Fibroblast of the aortic adventitia (primary cell): ENCODE measurements at places on chromosomes 3 and 15. TPM values are rescaled to one million over a fixed set of nuclear protein-coding genes. Genes with fewer than 3 reads are reported as not detected.
A peak's percentile ranks its signal among the peaks of the same experiment; 100 is the strongest.

DNA sequence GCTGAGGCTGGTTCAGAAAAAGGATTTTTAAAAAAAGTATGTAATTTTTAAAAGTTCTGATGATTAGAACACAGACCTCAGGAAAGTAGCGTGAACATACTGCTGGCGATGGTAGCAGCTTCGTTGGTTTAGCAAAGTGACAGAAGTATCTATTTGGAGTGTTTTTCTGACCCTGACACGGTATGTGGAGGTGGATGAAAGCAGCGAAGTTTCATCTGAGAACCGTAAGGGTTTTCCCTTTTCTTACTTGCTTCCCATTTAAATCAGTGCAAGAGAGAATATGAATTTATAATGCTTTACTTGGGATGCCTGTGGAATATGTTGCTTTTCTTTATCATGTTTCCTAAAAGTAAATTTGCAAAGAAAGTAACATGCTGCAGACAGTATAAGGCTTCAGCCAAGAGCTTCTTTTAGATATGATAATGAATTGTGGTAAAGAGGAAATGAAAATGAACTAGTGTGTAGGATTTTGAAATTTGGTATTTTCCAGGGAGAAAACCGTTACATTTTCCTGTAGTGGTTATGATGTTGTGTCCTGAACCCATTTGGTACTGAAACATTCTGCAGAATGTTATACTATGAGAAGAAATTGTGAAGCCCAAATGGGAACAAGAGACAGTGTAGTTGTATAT is 3.9 kb downstream of the CHST2 start:
- DNase-seq, result no peak

GRCh38 chr3:66344391-66344811 is 123.6 kb downstream of the SLC25A26 start:
- DNase-seq, result peak; percentile 11

GRCh38 chr15:73637527-73637926 is 4.3 kb upstream of the NPTN start:
- DNase-seq, result peak; percentile 22

DNA sequence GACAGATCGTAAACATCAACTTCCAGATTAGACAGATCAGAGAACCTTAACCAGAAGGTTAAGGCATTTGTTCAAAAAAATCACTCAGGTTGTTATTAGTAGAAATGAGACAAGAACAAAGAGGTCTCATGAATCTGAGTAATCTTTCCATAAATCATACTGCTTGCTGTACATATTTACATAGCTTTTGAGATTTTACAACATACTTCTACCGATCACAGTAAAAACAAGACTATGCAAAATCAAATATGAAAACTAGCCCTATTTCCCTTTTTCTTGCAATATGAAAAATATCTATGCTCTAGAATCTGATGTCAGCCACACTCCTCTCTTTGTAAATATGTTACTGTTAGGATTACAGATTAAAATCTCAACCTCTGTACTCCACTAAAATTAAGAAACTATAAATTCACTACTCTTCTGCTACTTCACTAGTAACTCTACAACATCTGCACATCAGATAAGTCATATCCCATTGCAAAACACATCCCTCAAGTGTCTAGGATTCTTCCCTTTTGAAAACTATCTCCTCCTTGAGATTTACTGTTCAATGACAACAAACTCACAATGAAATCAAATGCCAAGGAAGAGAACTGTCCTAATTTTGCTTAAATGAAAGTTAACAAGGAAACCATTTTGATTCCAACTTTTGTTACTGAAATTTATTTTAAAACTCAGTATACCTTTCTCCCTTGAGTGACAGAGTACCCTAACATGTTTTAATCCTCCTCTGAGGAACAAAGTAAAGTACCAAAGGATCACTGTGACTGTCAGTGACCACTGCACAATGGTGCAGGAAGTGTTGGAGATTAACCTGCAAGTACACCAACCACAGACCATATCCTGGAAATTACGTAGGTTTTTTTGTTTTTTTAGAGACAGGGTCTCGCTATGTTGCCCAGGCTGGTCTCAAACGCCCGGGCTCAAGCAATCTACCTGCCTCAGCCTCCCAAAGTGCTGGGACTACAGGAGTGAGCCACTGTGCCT is 12.8 kb downstream of the DCUN1D1 start:
- DNase-seq, result no peak

The ISL2 gene
- 0.45 TPM in 1 of 2 replicates, not detected in the other for total RNA-seq

GRCh38 chr15:53511175-53511574 is 248.3 kb downstream of the WDR72 start:
- DNase-seq, result no peak

DNA sequence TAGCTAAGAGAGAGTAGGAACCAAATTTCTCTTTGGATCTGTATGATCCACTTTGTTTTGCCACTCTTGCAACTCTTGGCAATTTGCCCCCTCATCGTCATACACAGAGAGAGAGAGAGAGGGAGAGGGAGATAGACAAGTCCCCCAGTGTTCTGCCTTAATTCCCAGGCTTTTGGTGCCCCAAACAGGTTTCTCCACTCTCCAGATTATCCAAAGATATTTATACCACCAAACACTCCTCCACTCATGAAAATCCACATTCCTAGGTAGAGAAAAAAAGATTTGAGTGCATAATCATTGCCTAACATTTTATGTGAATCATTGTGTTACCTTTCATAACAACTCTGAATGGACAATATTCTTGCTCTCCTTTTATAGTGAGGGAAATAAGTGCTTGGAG is 15.3 kb downstream of the ACP3 start:
- DNase-seq, result no peak

The POLR2H gene
- total RNA-seq, result 70.1 and 127 TPM in 2 replicates

The RBP2 gene
- not detected in 2 replicates for total RNA-seq

- peak; percentile 97 for DNase-seq
Measured at GRCh38 chr15:101128221-101129015, 123.4 kb downstream of the CHSY1 start.

DNA sequence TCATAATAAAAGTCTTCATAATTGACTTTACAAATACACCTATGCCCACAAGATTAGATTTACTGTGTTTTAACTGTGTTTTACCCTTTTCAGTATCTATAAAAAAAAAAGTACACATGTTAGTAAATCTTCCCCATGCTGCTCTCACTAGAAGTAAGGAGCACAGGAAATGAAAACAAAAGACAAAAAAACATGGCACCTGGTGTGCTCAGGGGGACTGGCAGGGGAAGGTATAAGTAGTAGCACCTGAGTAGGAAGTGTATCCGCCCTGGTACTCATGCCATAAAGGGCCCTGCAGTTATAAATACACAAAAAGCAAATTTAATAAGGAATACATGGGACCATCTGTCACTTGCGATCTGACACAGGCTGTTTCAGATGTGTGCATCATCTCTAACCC is 8.9 kb upstream of the ALDH1A2 start:
- no peak for DNase-seq

GRCh38 chr3:16382845-16383244 is 117.8 kb downstream of the OXNAD1 start:
- no peak for DNase-seq

DNA sequence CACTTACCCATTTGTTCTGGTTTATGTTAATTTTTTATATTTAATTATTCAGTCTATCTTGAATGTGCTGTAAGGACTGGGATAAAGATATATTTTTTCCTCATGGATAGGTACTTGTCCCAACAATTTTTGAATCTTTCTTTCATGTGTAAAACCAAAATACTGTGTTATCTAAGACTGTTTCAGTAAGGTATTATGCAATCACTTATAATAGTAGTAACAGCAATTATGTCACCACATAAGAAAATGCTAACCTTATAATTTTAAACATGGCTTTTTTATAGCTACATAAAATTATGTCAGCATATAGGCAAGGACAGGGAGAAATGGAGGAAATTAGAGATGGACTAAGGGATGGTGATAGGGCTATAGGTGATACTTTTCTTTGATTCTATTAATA is 2.9 kb upstream of the CTDSPL start:
- peak; percentile 25 for DNase-seq

DNA sequence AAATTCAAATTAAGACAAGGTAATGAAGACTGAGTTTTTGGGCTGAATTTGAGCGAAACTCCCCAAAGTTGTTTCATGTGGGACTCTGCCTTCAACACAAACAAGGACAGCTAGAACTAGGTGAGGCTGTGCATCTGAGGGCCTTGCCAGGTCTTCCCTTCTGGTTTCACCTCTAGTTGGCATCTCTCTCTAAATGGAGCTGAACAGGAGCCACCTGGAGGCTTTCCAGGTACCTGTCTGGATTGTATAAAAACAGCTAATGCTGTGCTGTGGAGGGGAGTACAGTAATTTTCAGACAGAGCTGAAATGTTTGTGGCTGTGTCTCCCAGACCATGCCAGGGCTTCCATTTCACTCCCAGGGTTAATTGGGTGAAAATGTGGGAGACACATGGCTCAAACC is 27.1 kb downstream of the TRIM71 start:
- no peak for DNase-seq

The CCR5 gene
- total RNA-seq, result not detected in 2 replicates
